ENCODE measurements at places on chromosomes 5 and 9. TPM values are rescaled to one million over a fixed set of nuclear protein-coding genes. Genes with fewer than 3 reads are reported as not detected.

DNA sequence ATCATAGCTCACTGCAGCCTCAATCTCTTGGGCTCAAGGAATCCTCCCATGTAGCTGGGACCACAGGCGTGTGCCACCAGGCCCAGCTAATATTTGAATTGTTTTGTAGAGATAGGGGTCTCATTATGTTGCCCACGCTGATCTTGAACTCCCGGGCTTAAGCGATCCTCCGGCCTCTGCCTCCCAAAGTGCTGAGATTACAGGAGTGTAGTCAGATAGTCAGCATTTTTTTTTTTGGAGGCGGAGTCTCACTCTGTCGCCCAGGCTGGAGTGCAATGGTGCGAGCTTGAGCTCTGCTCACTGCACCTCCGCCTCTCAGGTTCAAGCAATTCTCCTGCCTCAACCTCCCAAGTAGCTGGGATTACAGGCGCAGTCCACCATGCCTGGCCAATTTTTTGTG is 1.6 kb upstream of the SAR1B start:
- H3K27ac ChIP-seq, result no peak overlapping the region
- no peaks in the 10 kb centered on the region for H3K36me3 ChIP-seq
- no peak overlapping the region for H3K4me3 ChIP-seq
- no peak for DNase-seq

DNA sequence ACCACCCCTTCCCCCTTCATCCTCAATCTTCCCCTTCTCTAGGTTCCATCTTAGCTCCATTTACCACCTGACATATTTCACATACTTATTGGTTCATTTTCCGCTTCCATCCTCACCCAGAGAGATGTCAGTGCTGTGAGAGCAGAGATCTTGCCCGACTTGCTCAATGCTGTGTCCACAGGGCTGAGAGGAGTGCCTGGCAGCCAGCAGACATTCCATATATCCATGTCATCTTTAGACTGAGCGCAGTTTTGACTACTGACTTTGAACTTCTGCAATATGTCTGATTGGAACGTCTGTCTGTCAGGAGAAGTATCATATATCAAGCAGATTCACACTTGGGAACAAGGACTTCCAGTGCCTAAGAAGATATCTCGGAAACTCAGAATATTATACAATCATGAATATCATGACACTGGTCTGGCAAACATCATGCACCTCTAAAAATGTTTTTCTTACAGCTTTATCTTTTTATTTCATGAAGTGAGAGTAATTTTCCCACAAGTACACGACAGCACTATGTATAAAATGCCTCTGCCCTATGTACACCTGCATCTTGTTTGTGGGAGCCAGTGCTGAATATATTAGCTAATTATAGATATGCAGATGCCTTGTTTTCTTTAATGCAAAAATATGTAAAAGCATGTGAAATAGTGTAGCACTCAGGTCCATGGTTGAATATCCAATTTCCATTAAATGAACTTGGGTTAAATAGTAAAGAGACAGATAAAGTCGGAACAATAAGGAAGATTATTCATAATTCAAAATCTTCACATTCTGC is 454.0 kb upstream of the DAP start:
- no peaks in the 10 kb centered on the region for H3K4me1 ChIP-seq
- H3K36me3 ChIP-seq, result peaks cover 4% of the 10 kb centered on the region
- no peak overlapping the region for H3K4me3 ChIP-seq
- no peak overlapping the region for H3K27ac ChIP-seq
- no peaks in the 10 kb centered on the region for H3K27me3 ChIP-seq

- H3K27ac ChIP-seq, result no peak overlapping the region
- DNase-seq, result no peak
- H3K36me3 ChIP-seq, result no peaks in the 10 kb centered on the region
- H3K27me3 ChIP-seq, result no peaks in the 10 kb centered on the region
Measured at GRCh38 chr9:80550181-80550580, 978.4 kb downstream of the TLE4 start.

DNA sequence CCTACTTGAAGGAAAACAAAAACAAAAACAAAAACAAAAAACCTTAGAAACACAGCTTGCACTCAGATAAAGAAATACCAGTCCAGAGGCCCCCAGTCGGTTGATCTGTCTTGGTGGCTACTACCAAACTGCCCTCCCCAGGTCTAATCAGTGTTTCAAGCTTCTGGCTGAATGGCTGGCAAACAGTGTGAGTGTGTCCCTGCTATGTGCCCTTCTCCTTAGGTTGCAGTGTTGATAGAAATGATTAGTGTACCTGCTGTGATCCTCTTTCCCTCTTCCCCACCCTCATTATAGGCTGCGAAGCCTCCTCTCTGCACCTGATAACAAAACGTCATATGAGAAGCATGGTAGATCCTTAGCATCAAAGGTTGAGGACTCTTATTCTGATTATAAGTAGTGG is 12.8 kb downstream of the NR4A3 start:
- no peaks in the 10 kb centered on the region for H3K4me1 ChIP-seq
- no peak overlapping the region for H3K27ac ChIP-seq
- H3K36me3 ChIP-seq, result no peaks in the 10 kb centered on the region
- no peak overlapping the region for H3K4me3 ChIP-seq

DNA sequence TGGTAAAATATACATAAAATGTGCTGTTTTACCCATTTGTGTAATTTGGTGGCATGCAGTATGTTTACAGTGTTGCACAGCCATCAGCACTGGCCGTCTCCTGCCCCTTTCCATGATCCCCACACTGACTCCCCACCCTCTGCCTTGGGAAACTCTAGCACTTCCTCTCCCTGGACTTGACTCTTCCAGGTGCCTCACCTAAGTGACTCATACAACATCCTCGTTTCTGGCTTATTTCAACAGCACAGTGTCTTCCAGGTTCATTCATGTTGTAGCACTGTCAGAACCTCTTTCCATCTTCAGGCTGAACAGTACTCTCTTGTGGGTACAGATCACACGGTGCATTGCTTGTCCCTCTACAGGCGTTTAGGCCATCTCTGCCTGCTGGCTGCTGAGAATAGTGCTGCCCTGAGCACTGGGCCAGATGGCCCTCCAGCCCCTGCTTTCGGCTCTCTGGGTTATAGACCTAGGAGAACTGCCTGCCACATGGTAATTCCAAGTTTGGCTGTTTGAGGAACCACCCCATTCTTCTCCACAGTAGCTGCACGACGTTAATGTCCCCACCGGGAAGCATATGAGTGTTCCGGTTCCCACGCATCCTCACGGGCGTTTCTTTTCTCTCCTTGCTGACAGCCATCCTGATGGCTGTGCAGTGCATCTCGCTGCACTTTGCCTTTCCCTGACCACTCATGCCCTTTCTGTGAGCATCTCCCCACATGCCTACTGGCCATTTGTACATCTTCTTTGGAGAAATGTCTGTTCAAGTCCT is 211.8 kb downstream of the FANCC start:
- no peak overlapping the region for H3K27ac ChIP-seq
- no peaks in the 10 kb centered on the region for H3K27me3 ChIP-seq
- H3K4me3 ChIP-seq, result no peak overlapping the region
- H3K4me1 ChIP-seq, result no peaks in the 10 kb centered on the region
- no peak for DNase-seq

DNA sequence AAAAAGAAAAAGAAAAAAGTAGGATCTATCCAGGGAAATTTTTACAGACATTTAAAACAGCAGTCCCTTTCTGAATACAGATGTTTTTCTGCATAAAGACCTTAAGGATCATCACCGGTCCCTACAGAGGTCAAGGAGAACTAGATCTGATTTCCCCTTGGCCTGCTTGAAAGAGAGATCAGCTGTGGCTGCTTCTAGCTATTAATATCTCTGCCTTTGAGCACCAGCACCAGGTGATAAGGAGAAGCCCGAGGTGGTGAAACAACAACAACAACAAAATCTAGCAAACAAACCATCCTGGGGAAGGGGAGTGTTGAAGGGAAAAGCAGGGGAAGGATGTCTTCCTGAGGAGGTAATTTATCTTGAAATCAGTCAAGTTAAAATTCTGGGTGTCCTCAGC is 42.1 kb downstream of the ZNF366 start:
- no peak overlapping the region for H3K27ac ChIP-seq
- no peaks in the 10 kb centered on the region for H3K27me3 ChIP-seq
- no peak for DNase-seq
- no peaks in the 10 kb centered on the region for H3K4me1 ChIP-seq
- no peak overlapping the region for H3K4me3 ChIP-seq

GRCh38 chr5:66849803-66850202 is 253.6 kb downstream of the MAST4 start:
- no peaks in the 10 kb centered on the region for H3K4me1 ChIP-seq
- H3K36me3 ChIP-seq, result no peaks in the 10 kb centered on the region
- H3K27me3 ChIP-seq, result no peaks in the 10 kb centered on the region
- no peak for DNase-seq

- no peaks in the 10 kb centered on the region for H3K36me3 ChIP-seq
- no peaks in the 10 kb centered on the region for H3K4me1 ChIP-seq
- H3K27me3 ChIP-seq, result peaks cover 3% of the 10 kb centered on the region
- no peak for DNase-seq
- peak within 1 kb of the TSS; percentile 51 for H3K4me3 ChIP-seq
- no peak within 1 kb of the TSS for H3K27ac ChIP-seq
Measured at GRCh38 chr5:73120222-73121118, at the start of gene TMEM171. TMEM171 (plus strand) TSS chr5:73120575; CDS start chr5:73123374, 2,799 bp downstream.

DNA sequence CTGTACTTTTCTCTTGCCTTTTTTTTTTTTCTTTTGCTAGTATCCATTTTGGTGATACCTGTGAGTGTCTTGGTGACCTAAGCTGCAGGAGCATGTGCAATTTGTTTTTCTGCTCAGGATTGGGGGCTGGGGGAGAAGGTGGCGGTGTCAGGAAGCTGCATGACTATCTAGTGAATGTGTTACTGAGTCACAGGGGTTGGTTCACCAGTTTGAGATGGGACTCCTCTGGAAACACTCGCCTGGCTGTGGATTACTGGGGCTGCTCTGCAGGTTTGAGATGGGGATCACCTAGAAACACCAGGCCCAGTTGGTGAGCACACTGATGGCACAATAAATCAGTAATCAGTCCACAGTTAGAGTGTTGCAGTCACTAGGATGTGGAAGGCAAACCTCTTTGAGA is 447.9 kb downstream of the SPATA31D1 start:
- no peaks in the 10 kb centered on the region for H3K4me1 ChIP-seq
- no peak overlapping the region for H3K27ac ChIP-seq
- H3K27me3 ChIP-seq, result no peaks in the 10 kb centered on the region
- DNase-seq, result no peak

- H3K27ac ChIP-seq, result peak overlapping the region; percentile 66
- H3K4me1 ChIP-seq, result peaks cover 4% of the 10 kb centered on the region
- no peaks in the 10 kb centered on the region for H3K27me3 ChIP-seq
- H3K36me3 ChIP-seq, result no peaks in the 10 kb centered on the region
- no peak for DNase-seq
Measured at GRCh38 chr5:173029499-173029921, 26.6 kb upstream of the CREBRF start.

- DNase-seq, result no peak
- no peaks in the 10 kb centered on the region for H3K4me1 ChIP-seq
- H3K4me3 ChIP-seq, result no peak overlapping the region
- H3K27me3 ChIP-seq, result no peaks in the 10 kb centered on the region
Measured at GRCh38 chr5:41980870-41981269, 55.8 kb downstream of the FBXO4 start.

DNA sequence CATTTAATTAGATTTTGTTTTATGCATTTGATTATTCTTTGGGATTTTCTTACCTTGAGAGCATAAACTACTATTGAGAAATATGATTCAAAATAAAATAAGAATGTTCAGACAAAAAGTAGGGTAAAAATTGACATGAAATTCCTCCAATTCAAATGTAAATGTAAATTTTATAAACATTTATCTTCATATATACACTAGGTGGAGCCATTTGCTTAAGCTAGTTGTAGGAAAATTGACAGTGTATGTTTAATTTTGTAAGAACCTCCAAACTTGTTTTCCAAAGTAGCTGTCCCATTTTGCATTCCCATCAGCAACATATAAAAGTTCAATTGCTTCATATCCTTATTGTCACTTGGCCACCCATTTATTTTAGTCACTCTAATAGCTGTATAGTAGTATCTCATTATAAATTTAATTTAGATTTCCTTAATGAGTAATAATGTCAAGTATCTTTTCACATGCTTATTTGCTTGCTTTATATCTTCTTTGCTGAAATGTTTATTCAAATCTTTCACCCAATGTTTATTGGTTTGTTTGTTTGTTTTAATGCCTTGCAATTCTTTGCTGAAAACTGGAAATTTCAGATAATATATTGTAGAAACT is 37.6 kb upstream of the SLCO6A1 start:
- H3K4me1 ChIP-seq, result no peaks in the 10 kb centered on the region
- no peaks in the 10 kb centered on the region for H3K27me3 ChIP-seq
- no peak overlapping the region for H3K27ac ChIP-seq

GRCh38 chr9:36980148-36980974 is 53.7 kb downstream of the PAX5 start:
- H3K4me1 ChIP-seq, result no peaks in the 10 kb centered on the region
- H3K27me3 ChIP-seq, result peaks cover 36% of the 10 kb centered on the region

- no peak overlapping the region for H3K4me3 ChIP-seq
- H3K27me3 ChIP-seq, result no peaks in the 10 kb centered on the region
- no peaks in the 10 kb centered on the region for H3K36me3 ChIP-seq
- H3K27ac ChIP-seq, result no peak overlapping the region
Measured at GRCh38 chr5:141668601-141669265, 13.3 kb downstream of the ARAP3 start.

DNA sequence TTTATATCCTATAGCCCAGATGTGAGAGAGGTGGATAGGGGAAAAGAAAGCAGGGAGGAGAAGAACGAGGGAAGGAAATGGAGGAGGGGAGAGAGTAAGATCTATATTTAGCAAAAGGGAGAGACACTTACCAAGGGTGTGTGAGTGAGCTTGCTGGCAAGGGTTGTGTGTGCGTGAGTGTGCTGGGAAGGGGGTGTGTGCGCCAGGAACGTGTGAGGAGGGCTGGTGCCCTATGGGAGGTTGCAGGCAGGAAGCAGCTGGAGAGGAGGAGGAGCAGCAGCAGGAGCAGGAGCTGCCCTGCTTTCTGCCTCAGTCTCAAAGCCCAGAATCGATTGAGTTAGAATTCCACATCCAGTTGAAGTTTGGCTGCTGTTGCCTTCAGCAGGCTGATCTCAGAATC is 148.3 kb upstream of the RUSC2 start:
- no peaks in the 10 kb centered on the region for H3K4me1 ChIP-seq
- DNase-seq, result no peak
- no peak overlapping the region for H3K4me3 ChIP-seq
- no peaks in the 10 kb centered on the region for H3K36me3 ChIP-seq
- no peak overlapping the region for H3K27ac ChIP-seq

DNA sequence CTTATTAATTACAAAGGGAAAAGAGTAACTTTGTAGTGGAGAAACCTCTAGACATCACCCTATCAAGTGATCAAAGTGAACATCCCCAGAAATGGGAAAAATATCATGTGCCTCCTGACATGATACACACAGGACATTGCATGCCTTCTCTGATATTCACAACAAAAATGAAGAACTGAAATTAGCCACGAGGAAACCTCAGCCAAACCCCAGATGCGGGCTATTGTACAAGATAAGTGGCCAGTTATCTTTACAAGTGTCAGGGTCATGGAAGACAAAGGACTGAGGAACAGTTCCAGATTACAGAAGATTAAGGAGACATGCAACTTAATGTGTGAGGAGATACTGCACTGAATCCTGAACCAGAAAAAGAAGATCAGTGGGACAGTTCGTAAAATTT is 23.8 kb upstream of the NPM1 start:
- H3K36me3 ChIP-seq, result no peaks in the 10 kb centered on the region
- DNase-seq, result no peak
- no peak overlapping the region for H3K4me3 ChIP-seq
- H3K27ac ChIP-seq, result no peak overlapping the region
- no peaks in the 10 kb centered on the region for H3K4me1 ChIP-seq
- H3K27me3 ChIP-seq, result no peaks in the 10 kb centered on the region

Gene CD274
- 1.6 TPM for total RNA-seq

Gene AIF1L
- total RNA-seq, result 12.5 TPM

Gene LURAP1L
- total RNA-seq, result 12.3 TPM

Gene SLC6A7
- total RNA-seq, result 0.15 TPM

Gene TMEM215
- total RNA-seq, result not detected

Gene BARX1
- total RNA-seq, result 2.6 TPM

Gene TTC33
- 17.6 TPM for total RNA-seq

Gene IL4
- not detected for total RNA-seq
